ENCODE measurements at places on chromosomes 6 and 20. TPM values are rescaled to one million over a fixed set of nuclear protein-coding genes. Genes with fewer than 3 reads are reported as not detected.

DNA sequence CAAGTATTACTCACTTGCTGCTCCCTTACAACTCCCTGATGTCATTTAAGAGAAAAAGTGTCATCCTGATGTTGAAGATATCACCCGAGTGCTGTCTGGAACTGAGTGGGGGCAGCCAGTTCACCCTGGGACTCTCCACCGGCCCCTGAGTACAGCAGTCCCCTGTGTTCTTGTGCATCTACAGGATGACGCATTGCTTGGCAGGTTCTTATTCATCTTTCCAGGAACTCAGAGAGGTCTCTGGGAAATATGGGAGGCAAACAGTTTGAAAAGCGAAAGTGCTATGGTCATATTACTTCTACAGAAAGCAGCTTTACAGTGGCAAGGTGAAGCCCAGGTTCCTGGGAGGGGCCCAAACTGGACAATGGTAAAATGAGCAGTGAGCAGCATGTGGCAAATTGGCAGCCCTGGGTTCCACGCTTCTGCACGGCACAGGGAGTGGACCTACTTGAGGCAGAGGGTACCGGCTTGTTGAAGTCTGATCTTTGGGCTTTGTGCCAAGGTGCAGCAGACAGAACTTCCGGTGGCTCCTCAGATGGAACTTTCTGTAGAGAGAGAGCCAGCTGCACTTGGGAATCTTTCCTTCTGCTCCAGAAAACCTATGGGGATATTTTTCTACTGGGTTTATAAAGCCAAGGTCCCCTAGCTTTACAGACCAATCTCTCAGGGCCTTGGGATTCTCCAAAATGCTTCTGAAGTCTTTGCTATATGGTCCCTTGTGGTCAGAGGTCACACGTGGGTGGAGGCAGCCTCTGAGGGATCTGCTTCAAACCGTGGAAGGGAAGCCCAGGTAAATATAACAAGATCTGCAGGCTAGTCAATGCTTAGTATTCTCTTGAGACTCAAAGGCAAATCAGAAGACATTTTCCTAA is 128.3 kb downstream of the MAP3K7 start:
- H3K27me3 ChIP-seq, result no peaks in the 10 kb centered on the region
- H3K27ac ChIP-seq, result no peak overlapping the region
- H3K4me1 ChIP-seq, result no peaks in the 10 kb centered on the region
- peak; percentile 42 for DNase-seq
- H3K4me3 ChIP-seq, result no peak overlapping the region
- H3K36me3 ChIP-seq, result no peaks in the 10 kb centered on the region

The GTSF1L gene
- total RNA-seq, result not detected

DNA sequence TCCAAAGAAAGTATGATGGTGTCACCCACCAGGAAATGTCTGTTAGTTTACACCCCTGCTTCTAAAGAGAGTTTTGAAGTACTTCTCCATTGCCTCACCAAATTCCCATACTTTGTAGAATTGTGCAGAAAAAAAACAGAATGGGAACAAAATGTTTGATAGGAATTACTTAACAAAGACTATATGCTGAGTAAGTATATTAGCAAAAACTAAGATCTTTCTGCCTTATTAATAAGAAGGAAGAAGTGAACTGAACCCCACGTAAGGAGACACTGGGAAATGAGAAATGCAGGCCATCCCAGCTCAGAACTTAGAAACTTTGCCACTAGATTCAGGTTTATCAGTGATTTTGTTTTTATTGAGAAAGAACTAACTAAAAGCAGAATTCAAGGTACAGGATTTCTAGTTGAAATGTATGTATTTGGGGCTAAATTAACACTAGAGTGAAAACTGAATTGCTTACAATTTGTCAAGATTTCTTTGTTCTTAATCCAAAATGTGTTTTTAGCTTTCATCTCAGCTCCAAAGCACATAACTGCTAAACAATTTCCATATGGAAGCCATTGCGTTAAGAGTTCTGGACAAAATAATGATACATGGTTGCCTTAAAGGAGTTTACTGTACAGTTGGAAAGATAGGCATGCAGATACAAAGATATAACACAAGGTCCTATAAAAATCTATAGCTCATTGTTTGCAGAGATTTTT is 102.7 kb upstream of the BMP5 start:
- H3K4me3 ChIP-seq, result no peak overlapping the region
- no peaks in the 10 kb centered on the region for H3K36me3 ChIP-seq
- H3K27ac ChIP-seq, result no peak overlapping the region
- no peaks in the 10 kb centered on the region for H3K27me3 ChIP-seq
- no peak for DNase-seq

GRCh38 chr20:31833130-31833930 is 12.1 kb downstream of the FOXS1 start:
- H3K4me1 ChIP-seq, result peaks cover 32% of the 10 kb centered on the region
- no peak overlapping the region for H3K27ac ChIP-seq
- no peak overlapping the region for H3K4me3 ChIP-seq
- H3K36me3 ChIP-seq, result no peaks in the 10 kb centered on the region

DNA sequence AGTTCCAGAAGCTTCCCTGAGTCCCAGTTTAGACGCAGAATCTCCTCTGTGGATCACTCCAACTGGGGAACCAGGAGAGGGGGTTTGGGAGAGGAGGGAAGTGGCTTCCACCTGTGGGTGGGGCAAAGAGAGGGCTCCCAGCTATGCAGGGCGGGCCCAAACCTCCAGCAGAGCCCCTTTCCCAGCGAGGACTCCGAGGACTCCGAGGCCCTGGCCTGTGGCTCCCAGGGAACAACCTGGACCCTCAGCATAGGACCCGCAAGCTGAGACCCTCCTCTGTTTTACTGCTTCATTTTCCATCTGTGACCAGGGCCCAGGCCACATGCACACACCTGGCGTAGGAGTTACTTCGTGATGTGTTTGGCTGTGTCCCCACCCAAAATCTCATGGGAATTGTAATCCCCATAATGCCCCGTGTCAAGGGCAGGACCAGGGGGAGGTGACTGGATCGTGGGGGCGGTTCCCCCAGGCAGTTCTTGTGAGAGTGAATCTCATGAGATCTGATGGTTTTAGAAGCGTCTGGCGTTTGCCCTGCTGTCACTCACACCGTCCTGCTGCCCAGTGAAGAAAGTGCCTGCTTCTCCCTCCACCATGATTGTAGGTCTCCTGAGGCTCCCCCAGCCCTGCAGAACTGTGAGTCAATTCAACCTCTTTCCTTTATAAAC is 27.9 kb downstream of the NTSR1 start:
- no peak overlapping the region for H3K27ac ChIP-seq
- H3K36me3 ChIP-seq, result no peaks in the 10 kb centered on the region
- peaks cover 38% of the 10 kb centered on the region for H3K4me1 ChIP-seq
- DNase-seq, result no peak
- H3K27me3 ChIP-seq, result peaks cover 8% of the 10 kb centered on the region
- no peak overlapping the region for H3K4me3 ChIP-seq

DNA sequence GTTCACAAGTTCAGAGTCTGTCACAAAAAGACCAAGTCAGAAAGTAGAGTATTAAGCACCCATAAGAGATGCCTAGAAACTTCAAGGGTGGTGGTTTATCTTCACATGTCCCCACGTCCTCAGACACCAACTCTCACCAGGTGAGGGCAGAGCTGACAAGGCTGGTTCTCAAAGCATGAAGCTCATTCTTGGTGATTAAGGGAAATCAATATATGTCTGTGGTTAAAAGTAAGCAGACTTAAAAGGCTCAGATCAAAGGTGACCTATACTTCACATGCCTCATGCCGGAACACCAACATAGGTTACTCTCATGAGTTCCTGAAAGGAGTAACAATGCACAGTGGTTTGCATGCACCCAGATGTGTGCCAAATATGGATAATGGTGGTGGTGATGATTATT is 27.0 kb downstream of the IL17A start:
- no peak overlapping the region for H3K4me3 ChIP-seq
- H3K27me3 ChIP-seq, result peaks cover 2% of the 10 kb centered on the region
- H3K36me3 ChIP-seq, result no peaks in the 10 kb centered on the region
- no peaks in the 10 kb centered on the region for H3K4me1 ChIP-seq
- no peak for DNase-seq

The HM13 gene
- 399 TPM for total RNA-seq

The PARD6B gene
- 13.1 TPM for total RNA-seq

GRCh38 chr20:62949962-62950361 is 2.5 kb upstream of the SLC17A9 start:
- H3K27me3 ChIP-seq, result no peaks in the 10 kb centered on the region

GRCh38 chr20:48523191-48523995 is 304.4 kb downstream of the PREX1 start:
- no peaks in the 10 kb centered on the region for H3K4me1 ChIP-seq
- H3K27me3 ChIP-seq, result no peaks in the 10 kb centered on the region
- no peak overlapping the region for H3K4me3 ChIP-seq
- H3K27ac ChIP-seq, result no peak overlapping the region

The TOX2 gene
- total RNA-seq, result not detected

The TCF15 gene
- total RNA-seq, result not detected

Measured in astrocyte (in vitro differentiated cells and primary cell).